Kidney (tissue), 22 donors: ENCODE measurements at places on chromosomes 13 and 19. TPM values are rescaled to one million over a fixed set of nuclear protein-coding genes. Genes with fewer than 3 reads are reported as not detected.

DNA sequence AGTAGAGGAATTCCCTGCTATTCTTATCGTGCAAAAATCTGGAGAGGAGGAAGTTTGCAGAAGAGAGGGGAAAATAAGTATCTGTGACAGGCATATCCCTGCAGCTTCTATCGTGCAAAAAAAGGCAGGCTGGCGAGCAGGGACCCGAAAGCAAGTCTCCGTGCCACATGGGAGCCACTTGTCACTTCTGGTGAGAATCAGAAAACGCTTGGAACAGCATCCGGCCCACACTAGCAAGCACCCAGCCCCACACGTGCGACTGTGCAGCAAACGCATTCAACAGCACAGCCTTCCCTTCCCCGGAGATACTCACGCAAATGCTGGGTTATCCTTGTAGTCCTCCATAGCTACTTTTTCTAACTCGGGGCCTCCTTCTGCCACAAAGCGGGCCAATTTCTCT lies 16.9 kb downstream of the SUGP1 start:
- DNase-seq, result no peak

- DNase-seq, result no peak
Observed at GRCh38 chr19:2239771-2240770, 3.4 kb downstream of the SF3A2 start.

DNA sequence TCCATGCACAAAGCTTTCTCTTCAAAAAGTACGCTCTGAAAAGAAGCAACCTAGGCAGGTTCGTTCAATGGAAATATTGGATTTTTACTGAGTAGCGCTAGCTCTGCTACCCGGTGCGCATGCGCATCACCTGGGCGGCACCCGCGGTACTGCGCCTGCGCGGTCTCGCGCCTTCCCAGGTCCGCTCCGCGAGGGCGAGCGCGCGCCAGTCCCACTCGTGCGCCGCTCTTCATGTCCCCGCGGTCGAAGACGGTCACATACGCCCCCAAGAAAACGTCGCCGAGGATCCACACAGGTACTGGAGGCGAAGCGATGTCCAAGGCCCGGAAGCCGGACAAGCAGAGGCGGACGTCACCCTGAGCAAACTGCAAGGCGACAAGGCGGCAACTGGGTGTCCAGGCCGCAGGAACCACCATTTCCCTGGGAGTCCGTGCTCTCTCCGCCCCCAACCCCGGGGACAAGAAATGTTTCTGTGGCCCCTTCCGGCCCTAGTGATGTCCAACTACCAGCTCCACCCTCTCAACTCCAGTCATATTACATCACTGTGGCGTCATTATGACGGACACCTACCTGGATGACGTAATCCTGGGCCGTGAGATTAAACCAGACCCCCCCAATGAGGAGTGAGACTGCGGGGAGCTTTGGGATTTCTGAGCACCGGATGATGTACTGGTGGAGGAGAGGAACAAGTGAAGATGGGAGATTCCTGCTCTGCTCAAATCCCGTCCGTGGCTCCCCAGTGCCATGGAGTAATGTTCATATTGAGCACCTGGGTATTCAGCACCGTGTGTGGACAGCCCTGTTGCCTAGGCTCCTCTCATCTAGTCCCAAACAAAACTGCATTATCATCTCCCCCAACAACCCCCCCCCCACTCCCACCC lies 4.8 kb upstream of the KCNC3 start:
- no peak for DNase-seq

DNA sequence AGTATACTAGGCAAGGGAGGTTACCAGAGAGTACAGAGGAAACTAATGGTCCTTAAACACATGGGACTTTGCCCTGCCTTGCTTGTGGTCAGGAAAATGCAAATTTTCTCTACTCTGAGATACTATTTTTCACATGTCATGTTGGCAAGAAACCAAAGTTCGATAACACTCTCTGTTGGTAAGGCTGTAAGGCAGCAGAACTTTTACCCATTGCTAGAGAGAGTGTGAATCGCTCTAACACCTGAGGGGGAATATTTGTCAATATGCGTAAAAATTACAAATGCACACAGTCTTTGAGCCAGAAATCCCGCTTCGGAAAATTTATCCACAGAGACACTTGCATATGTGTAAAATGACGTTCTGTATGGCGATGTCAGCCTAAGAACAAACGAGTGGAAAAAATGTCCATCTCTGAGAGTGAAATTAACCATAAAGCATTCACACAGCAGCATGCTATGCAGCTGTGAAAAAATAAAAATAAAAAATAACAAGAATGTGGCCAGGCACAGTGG lies 9.5 kb upstream of the RFX1 start:
- no peak for DNase-seq

- DNase-seq, result no peak
Observed at GRCh38 chr13:67033170-67033569, 197.0 kb downstream of the PCDH9 start.

DNA sequence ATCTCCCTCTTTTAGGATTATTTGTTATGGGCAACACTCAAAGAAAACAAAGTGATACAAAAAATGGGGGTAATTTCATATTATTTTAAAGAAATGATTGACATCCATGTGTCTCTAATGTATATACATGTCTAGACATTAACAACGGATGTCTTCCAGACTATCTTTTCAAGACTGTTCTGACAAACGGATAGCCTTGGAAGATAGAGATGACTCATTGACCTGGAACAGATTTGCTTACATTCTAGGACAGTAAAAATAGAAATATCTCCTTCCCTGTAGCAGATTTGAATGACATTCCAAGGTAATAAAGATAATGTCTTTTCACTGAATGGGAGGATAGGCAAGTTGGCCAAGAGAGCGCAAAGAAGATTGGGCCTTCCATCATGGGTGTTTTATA lies 26.2 kb upstream of the SLITRK6 start:
- DNase-seq, result no peak

FLT3LG gene
- 7.4 TPM for polyA plus RNA-seq

DNA sequence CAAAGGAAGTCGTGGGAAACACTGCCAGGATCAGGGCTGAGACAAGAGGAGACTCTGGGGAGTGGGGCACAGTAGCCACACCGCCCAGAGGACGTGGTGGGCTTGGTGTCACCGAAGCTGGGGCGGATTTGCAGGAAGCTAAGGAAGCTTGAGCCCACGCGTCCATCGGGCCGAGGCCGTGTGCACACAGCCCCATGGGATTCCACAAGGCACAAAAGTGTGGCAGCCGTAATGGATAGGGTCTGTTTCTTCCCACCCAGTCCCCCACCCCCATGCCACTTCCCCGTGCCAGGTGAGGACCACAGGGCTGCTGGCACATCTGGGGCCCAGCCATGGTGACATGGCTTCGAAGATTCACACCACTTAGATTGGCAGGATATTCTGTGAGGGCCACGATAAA lies 153.2 kb upstream of the SPACA7 start:
- no peak for DNase-seq

DNA sequence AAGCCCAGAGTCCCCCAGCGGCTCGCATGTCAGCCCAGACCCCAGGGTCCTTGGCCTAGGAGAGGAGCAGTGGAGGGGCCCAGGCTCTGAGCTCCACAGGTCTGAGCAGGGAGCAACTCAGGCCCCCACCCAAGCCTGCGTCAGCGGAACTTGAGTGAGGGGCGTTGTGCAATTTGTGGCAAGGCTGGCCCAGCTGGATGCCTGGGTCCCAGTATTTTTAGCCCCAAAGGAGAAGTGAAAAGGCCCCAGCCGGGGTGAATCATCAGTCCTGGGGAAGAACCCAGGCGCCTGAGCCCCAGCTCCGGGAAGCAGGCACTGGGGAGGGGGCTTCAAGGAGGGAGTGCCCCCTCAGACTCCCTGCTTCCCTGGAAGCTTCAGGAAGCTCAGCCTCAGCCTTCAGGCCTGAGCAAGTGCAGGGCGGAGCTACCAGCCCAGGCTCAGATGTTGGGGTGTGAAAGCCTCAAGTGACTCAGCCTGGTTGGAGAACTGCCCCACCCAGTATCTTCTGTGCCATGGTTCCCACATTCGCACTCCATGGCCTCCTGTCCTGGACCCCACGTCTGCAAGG lies 7.2 kb downstream of the MED29 start:
- no peak for DNase-seq

GRCh38 chr13:24228852-24229458 lies 68.4 kb downstream of the SPATA13 start:
- DNase-seq, result peak; percentile 56

- DNase-seq, result peak; percentile 69
Observed at GRCh38 chr19:4803736-4804695, 12.5 kb downstream of the FEM1A start.

DNA sequence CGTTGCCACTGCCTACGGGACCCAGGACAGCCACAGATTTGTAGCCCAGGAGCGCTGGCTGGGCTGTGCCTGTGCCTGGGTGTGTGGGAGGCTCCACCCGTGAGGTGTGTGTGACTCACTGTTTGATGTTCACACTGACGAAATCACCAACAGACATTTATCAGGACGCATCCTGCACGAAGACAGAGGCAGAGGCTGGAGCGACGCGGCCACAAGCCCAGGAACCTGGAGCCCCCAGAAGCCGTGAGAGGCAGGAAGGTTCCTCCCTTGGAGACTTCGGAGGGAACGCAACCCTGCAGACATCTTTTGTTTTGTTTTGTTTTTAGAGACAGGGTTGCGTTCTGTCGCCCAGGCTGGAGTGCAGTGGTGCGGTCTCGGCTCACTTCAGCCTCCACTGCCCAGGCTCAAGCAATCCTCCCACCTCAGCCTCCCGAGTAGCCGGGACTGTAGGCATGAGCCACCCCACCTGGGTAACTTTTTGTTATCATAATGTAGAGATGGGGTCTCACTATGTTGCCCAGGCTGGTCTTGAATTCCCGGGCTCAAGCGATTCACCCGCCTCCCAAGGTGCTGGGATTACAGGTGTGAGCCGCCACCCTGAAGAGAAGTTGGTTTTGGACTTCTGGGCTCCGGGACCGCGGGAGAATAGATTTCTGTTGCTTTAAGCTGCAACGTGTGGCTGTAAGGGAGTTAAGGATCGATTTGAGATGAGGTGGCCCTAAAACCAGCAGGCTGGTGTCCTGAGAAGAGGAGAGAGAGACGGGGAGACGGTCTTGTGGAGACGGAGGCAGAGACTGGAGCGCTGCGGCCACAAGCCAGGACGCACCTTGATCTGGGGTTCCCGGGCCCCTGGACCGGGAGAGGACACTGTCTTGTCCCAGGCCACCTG lies 24.9 kb upstream of the WDR18 start:
- DNase-seq, result no peak

ONECUT3 gene
- not detected for polyA plus RNA-seq

GRCh38 chr13:98508685-98509084 lies 68.2 kb downstream of the STK24 start:
- DNase-seq, result no peak

- peak; percentile 69 for DNase-seq
Observed at GRCh38 chr13:20182231-20182846, 10.4 kb downstream of the GJB2 start.

HIPK4 gene
- not detected for polyA plus RNA-seq

SCN1B gene
- 9.6 TPM for polyA plus RNA-seq

GRCh38 chr13:55038230-55038629 lies 2009.6 kb downstream of the OLFM4 start:
- no peak for DNase-seq

DNA sequence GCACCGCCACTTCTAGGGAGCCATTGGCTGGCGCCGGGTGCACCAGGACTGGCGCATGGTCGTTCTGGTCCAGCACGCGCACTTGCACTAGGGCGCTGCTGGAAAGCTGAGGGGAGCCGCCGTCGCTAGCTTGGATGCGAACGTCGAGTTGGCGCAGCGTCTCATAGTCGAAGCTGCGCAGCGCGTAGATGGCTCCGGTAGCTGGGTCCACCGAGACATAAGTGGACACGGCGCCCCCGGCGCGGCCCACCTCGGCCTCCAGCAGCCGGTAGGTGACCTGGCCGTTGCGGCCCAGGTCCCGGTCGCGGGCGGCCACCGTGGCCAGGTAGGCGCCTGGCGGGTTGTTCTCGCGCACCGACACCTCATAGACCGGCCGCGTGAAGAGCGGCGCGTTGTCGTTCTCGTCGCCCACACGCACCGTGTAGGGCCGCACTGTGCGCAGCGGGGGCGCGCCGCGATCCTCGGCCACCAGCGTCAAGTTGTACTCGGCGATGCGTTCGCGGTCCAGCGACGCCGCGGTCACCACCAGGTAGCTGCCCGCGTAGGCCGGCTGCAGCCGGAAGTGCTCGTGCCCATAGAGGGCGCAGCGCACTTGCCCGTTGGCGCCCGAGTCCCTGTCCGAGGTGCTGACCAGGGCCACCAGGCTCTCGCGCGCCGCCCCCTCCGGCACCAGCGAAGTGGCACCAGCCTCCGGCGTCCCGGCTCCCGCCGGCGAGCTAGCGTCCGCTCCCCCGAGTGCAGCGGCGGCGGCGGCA lies 1.7 kb downstream of the PCDH8 start:
- peak; percentile 90 for DNase-seq

GRCh38 chr19:6087074-6087571 lies 23.2 kb downstream of the RFX2 start:
- peak; percentile 82 for DNase-seq

DNA sequence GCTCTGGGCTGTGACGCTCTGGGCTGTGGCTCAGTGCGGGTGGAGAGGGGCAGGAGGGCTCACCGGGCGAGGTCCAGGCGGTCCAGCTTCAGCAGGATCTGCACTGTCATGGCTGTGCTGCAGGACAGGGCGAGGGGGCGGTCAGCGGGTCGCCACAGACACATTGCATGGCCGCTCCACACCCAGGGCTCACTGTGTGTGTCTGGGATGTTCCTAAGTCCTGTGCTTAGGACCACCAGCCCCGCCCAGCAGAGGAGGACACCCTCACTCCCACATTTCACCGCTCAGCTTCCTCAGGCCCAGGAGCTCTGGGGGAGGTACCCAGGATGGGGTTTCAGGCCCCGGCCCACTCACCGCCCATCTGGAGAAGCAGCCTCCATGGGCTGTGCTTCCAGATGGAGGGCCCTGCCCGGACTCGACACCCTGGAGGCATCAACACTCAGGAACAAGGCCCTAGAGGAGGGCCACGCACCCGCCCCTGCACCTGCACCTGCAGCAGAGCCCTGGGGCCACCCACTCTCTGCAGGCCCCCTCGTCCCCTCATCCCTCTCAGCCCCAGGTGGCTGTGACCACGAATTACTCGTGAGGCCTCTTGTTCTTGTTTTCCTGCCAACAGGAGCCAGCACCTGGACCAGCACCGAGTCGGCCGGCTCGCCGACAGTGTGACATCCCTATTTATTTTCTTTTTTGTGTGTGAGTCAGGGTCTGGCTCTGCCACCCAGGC lies 9.7 kb upstream of the CERS1 start:
- peak; percentile 86 for DNase-seq
